CD8-positive, alpha-beta memory T cell (primary cell): ENCODE measurements at places on chromosomes 5 and 9.
A peak's percentile ranks its signal among the peaks of the same experiment; 100 is the strongest.

DNA sequence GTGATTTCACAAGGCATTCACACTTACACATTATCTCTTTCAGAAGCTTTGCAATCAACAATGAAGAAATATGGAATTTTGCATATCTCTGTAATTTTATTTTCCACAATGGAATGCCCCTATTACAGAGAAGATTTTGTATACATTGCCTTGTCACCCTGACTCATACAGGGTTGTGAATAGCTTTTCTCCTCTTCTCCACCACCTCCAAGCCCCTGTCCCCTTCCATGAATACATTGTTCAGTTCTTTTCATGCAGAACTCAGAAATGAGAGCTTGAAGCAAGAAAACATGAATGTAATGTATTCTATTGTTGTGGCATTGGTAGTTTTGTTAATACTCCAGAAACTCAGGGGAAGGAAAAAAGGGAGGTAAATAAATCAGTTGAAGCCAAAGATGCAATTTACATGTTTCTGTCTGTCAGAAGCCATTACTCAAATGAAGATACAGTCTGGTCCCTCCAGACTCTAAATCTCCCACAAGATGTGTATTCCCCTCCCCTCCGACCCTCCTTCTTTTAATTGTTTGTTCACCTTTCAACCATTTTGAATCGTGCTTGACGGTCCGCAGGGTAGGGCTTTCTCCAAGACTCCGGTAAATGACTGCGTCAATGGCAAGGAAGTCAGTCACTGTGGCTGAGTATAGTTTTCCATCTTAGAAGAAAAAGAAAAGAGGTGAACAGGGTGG is 86.1 kb downstream of the SEMA6A start:
- no peak overlapping the region for H3K4me3 ChIP-seq
- no peak for DNase-seq
- H3K27me3 ChIP-seq: no peaks in the 10 kb centered on the region
- no peaks in the 10 kb centered on the region for H3K36me3 ChIP-seq
- H3K27ac ChIP-seq: no peak overlapping the region

DNA sequence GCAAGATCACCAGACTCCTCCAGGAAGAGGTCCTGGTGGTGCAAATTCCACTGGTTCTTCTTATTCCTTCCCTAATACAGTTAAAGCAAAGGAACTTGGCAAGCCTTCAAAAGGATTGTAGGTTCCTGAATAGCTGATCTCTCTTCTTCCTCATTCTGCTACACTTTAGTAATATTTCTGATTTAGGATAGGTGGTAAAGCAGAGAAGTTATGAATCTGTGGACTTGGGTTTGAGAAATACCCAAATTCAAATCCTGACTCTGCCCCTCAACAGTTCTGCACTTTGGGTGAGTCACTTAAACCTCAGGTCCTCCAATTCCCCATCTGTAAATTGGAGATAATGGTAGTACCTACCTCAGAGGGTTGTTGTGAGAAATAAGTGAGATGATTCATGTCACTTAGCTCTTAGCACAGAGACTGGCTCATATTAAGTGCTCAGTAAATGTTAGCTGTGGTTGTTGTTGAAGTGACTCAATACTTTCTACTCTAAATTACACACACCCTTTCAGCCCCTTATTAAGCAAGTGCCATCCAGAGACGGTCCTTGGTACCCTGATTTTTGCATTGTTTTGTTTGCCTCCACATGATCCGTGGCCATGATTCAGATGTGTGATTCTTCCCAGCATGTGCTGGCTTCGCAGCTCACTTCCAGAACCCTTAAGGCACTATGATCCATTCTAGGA is 5.2 kb downstream of the SH3RF2 start:
- H3K4me3 ChIP-seq: no peak overlapping the region

DNA sequence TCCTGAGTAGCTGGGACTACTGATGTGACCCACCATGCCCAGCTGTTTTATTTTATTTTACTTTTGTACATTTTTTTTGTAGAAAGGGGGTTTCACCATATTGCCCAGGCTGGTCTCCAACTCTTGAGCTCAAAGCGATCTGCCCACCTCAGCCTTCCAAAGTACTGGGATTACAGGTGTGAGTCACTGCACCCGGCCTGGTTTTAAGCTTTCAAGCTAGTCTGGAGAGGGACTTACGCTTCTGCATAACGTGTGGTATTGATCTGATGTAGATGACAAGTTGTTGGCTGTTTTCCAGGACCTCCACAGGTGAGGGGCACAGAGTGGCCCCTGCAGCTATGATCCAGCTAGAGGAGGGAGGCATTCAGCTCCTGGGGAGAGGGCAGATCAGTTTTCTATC is 6.8 kb upstream of the CCL21 start:
- H3K36me3 ChIP-seq: no peaks in the 10 kb centered on the region
- no peak overlapping the region for H3K27ac ChIP-seq
- no peak for DNase-seq
- no peak overlapping the region for H3K4me3 ChIP-seq

- H3K27ac ChIP-seq: no peak overlapping the region
- H3K4me3 ChIP-seq: no peak overlapping the region
- no peaks in the 10 kb centered on the region for H3K27me3 ChIP-seq
- H3K36me3 ChIP-seq: no peaks in the 10 kb centered on the region
- H3K4me1 ChIP-seq: no peaks in the 10 kb centered on the region
Observed at GRCh38 chr5:54822324-54822687, 163.1 kb downstream of the ESM1 start.

DNA sequence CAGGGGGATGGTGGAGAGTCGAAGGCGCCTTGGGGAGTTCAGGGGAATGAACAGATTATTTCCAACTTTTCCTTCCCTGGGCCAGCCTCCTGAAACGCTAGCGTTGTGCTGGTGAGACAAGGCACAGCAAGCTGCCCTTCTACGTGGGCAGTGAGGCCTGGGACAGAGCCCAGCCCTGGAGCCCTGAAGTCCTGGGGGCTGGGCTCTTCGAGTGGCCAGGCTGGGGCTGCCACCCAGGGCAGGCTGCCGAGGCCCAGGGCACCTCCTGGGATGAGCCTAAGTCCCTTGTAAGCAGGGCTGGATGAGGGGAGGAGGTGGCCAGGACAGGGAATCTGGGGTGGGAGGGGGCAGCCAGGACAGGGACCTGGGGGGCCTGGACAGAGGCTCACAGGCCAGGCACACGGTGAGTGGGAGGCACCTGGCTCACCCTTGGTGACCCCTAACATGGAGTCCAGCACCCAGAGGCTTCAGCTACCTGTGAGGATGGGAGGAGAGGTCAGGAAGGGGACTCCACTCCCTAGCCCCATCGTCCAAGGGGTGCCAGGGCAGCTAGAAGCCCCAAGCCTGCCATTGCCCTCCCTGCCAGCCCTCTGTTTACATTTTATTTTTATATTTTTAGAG is 1.3 kb upstream of the LCN12 start:
- H3K27me3 ChIP-seq: no peaks in the 10 kb centered on the region
- peak overlapping the region; percentile 77 for H3K4me3 ChIP-seq
- H3K36me3 ChIP-seq: no peaks in the 10 kb centered on the region
- H3K4me1 ChIP-seq: peaks cover 6% of the 10 kb centered on the region

DNA sequence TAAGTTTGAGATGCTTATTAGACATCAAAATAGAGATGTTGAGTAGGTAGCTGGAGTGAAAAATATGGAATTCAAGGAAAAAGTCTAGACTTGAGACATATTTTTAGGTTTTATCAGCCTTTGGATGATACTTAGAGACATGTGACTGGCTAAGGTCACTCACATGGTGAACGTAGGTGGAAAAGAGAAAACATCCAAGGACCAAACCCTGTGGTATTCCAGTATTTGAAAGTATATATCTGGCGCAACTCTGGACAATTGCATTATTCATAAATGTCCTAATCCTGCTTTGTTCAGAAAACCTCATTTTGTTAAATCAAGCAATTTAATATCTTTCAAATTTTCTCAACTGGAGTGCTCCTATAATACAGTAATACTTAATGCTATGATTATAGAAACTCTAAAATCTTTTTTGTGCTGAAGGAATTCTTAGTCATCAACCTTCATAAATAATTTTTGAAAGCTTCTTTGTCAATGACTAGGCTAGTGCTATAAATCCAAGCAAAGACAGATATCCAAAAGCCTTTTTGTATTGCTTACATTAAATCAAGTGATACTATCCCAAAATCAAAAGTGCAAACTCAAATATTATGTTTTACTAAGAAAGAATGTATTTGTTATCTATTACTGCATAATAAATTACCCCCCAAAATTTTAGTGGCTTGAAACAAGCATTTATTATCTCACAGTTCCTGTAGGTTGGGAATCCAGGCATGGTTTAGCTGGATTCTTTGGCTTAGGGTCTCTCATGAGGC is 452.0 kb downstream of the ENC1 start:
- H3K36me3 ChIP-seq: no peaks in the 10 kb centered on the region
- no peaks in the 10 kb centered on the region for H3K4me1 ChIP-seq
- no peak overlapping the region for H3K27ac ChIP-seq
- no peak for DNase-seq

- H3K4me3 ChIP-seq: no peak overlapping the region
- peaks cover 7% of the 10 kb centered on the region for H3K4me1 ChIP-seq
- DNase-seq: no peak
- H3K36me3 ChIP-seq: peaks cover 7% of the 10 kb centered on the region
- H3K27me3 ChIP-seq: no peaks in the 10 kb centered on the region
Observed at GRCh38 chr5:157748760-157749461, 5.4 kb downstream of the LSM11 start.

DNA sequence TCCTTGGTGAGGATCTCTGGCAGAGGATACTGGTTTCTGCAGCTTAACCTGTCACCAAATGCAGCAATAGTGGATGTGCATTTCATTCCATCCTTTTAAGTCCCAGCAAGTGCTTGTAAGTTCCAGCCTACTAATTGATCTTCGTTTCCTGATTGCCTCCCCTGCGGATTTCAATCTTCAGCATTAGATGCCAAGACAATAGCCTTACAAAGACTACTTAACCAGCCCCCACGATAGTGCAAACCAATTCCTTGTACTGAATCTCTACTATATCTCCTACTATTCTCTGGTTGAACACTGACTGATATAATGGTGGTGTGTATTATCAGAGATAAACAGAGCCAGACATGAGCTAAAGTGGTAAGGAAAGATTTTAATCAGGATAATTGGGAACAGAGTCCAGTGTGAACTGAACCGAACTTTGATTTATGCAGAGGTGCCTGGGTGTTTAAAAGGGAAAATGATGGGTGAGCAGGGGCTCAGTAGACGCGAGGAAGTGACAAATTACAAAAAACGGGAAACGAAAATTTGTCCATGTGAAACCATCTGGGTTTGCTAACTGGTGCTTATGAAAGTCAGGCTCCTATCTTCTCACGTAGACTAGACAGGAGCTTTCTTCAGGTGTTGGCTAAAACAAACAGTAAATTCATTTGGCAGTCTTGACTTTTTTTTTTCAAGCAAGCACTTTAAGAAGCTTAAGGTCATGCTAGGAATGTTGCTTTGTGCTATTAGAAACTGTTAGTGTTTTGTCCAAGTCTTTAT is 106.9 kb upstream of the ST8SIA4 start:
- H3K27ac ChIP-seq: no peak overlapping the region
- H3K4me3 ChIP-seq: no peak overlapping the region
- DNase-seq: no peak
- no peaks in the 10 kb centered on the region for H3K27me3 ChIP-seq
- no peaks in the 10 kb centered on the region for H3K36me3 ChIP-seq

- no peaks in the 10 kb centered on the region for H3K36me3 ChIP-seq
- H3K27ac ChIP-seq: no peak overlapping the region
- H3K4me1 ChIP-seq: no peaks in the 10 kb centered on the region
- no peak overlapping the region for H3K4me3 ChIP-seq
Observed at GRCh38 chr5:173823274-173823644, 64.9 kb upstream of the CPEB4 start.

GRCh38 chr5:140114341-140115185 is 654 bp downstream of the PURA start:
- peak overlapping the region; percentile 74 for H3K27ac ChIP-seq
- no peaks in the 10 kb centered on the region for H3K27me3 ChIP-seq
- no peaks in the 10 kb centered on the region for H3K36me3 ChIP-seq
- peak overlapping the region; percentile 81 for H3K4me3 ChIP-seq
- peak; percentile 34 for DNase-seq

DNA sequence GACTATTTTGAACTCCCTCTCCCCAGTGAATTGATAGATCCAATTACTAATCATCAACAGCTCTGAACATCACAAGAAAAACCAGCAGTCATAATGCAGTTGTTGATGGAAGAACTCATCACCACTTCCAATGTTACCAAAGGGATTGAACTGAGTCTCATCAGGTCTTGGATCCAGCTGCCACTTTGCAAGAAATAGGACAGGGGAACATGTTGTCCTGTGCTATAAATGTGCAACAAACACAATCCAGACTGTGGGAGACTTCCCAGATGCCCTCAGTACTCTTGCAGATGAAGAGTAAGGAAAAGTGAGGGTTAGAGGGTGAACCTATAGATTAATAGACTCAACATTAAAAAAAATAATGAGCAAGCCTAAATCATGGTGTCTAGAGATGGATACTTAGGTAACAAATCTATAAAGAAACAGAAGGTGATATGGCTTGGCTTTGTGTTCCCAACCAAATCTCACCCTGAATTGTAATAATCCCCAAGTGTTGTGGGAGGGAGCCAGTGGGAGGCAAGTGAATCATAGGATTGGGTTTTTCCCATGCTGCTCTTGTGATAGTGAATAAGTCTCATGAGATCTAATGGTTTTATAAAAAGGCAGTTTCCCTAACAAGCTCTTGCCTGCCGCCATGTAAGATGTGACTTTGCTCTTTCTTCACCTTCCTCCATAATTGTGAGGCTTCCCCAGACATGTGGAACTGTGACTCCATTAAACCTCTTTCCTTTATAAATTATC is 63.4 kb upstream of the PAPPA start:
- no peak overlapping the region for H3K4me3 ChIP-seq
- no peaks in the 10 kb centered on the region for H3K27me3 ChIP-seq
- H3K36me3 ChIP-seq: no peaks in the 10 kb centered on the region
- no peaks in the 10 kb centered on the region for H3K4me1 ChIP-seq

- no peaks in the 10 kb centered on the region for H3K4me1 ChIP-seq
- H3K36me3 ChIP-seq: no peaks in the 10 kb centered on the region
- no peak overlapping the region for H3K27ac ChIP-seq
- H3K4me3 ChIP-seq: no peak overlapping the region
- H3K27me3 ChIP-seq: no peaks in the 10 kb centered on the region
Observed at GRCh38 chr5:68542207-68542606, 326.7 kb downstream of the PIK3R1 start.

GRCh38 chr5:132238169-132238744 is 10.6 kb upstream of the P4HA2 start:
- no peaks in the 10 kb centered on the region for H3K4me1 ChIP-seq
- H3K4me3 ChIP-seq: no peak overlapping the region
- no peaks in the 10 kb centered on the region for H3K27me3 ChIP-seq

- no peaks in the 10 kb centered on the region for H3K27me3 ChIP-seq
- no peak overlapping the region for H3K4me3 ChIP-seq
- no peak for DNase-seq
- H3K36me3 ChIP-seq: no peaks in the 10 kb centered on the region
Observed at GRCh38 chr5:148740079-148740858, 85.9 kb upstream of the HTR4 start.

DNA sequence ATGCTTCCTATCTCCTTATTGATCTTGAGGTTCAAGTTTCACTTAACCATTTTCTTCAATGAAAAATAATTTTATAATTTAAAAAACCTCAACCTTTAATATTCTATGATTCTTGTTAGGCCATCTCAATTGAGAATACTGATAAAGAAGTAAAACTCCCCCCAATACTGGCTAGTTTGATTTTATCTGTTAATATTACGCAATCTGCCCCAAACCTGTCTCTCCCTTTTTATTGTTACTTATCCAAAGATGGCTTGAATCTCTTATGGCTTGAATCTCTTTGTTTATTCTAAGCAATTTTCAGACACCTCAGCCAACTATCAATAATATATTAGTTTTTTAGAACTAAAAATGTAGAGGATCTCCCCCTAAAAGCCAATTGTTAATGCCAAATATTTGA is 4.1 kb upstream of the PCDHAC2 start:
- no peaks in the 10 kb centered on the region for H3K4me1 ChIP-seq
- H3K36me3 ChIP-seq: no peaks in the 10 kb centered on the region
- no peak overlapping the region for H3K27ac ChIP-seq
- H3K27me3 ChIP-seq: no peaks in the 10 kb centered on the region
